DMS79 (cell line): ENCODE measurements at places on chromosomes 16 and 17.
A peak's percentile ranks its signal among the peaks of the same experiment; 100 is the strongest.

- no peak for DNase-seq
Measured at GRCh38 chr16:56278196-56278855, 87.0 kb downstream of the GNAO1 start.

- DNase-seq, result no peak
Measured at GRCh38 chr17:82447876-82448275, 2.7 kb downstream of the CYBC1 start.

DNA sequence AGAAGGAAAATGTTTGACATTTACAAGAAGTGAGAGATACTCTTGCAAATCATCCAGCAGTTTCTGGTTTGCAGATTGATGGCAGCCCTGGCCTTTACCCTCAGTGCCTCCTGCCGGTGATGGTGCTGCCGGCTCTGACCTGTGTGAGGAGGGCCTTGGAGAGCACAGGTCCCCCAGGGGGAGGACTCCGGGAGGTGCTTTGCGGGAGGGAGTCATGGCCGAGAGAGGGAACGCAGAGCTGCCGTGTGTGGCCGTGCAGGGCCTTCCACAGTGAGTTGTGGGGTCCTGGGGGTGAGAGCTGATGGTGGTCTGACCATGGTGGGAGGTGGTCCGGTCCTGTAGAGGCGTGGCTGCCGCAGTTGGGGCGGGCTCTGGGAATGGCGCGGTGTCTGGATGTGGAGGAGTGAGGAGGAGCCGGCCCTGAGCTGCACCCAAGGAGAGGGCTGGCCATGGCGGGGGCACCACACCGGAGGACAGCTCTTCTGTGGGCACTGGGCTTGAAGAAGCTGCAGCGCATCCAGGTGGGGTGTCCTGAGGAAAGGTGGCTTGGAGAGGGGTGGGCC lies 28.0 kb upstream of the ZNF750 start:
- no peak for DNase-seq

GRCh38 chr17:77105706-77106105 lies 35.1 kb upstream of the SEC14L1 start:
- DNase-seq, result no peak

- DNase-seq, result no peak
Measured at GRCh38 chr17:63529711-63530556, 6.8 kb downstream of the KCNH6 start.

DNA sequence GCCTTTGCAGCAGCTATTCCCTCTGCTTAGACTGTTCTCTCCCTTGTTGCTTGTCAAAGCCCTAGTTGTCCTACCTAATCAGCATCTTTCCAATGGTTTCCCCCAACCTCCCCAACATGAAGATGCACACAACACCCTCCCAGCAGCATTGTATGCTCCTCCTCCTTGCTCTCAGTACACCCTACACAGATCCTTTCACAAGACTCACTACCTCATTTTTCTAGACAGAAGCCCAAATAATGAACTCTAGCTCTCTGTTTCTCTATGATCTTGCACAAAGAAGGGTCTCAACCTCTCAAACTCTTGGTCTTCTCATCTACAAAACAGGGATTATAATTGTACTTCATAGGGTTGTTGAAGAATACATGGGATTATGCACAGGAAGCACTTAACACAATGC lies 19.4 kb downstream of the PSME3IP1 start:
- DNase-seq, result no peak

DNA sequence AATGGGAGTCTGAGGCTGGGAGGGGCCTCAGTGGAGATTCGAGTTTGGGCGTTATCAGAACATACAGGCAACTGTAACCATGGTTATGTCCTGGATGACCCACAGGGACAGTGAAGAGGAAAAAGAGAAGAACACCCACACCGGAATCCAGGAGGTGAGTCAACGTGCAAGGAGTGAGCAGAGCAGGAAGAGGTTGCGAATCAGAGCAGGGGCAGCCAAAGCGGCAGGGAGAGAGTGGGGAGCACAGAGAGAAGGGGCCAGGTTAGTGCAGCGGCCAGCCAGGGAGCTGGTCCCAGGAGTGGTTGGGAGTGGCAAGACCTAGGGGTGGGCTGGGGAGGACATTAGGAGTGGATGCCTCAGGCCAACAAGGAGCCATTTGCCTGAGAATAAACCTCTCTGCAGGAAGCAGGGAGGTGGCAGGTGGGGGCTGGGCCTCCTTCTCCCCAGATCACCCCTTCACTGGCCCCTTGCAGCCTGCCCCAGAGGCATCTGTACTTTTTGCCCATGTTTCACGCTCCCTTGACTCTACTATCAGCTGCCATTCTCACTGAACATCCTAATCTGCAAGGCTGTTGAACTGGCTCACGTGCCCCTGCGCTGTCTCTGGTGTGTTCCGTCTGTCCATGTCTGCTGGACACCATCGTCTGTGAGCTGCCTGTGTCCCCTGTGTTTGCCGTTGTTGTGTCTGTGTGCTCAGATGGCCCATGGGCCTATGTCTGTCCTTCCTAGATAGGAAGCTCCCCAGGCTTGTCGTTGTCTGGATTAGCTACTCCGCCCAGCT lies 5.1 kb downstream of the KRT13 start:
- no peak for DNase-seq

- DNase-seq, result no peak
Measured at GRCh38 chr17:69909389-69909788, 165.6 kb upstream of the KCNJ16 start.

- no peak for DNase-seq
Measured at GRCh38 chr16:74936902-74937560, 47.9 kb downstream of the WDR59 start.

GRCh38 chr17:78753316-78754250 lies 28.5 kb downstream of the CYTH1 start:
- no peak for DNase-seq

GRCh38 chr17:61568219-61569072 lies 22.6 kb downstream of the NACA2 start:
- DNase-seq, result no peak

GRCh38 chr16:17359788-17360390 lies 110.9 kb downstream of the XYLT1 start:
- DNase-seq, result peak; percentile 82

DNA sequence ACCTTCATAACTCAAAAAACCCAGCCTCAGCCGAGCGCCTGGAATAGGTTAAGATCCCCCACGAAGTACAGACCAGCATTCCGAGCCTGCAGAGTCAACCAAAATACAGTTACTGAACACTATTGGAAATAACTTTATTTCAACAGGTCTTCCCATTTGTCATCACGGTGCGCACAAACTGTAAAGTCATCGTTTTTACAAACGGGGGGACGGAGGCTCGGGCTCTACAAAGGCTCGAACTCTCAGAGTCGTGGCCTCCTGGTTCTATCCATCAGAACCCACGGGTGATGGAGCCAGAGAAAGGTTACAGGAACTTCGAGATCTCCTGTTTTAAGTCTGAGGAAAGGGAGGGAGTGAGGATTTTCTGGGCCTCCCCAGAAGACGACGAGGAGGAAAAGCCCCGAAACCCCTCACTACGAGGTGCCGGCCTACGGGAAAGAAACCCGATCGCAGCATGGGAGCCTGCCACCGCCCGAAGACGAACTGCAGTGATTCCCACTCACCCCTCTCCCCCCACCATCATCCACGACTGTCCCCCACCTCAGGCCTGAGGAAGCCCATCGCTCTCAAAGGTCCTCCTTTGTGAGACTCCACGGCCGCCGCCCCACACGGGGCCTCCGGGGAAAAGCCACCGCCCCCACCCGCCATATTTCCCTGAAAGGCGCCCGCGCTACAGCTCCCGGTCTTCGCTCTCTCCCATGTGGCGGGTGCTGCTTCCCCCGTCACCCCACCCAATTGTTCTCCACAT lies 917 bp downstream of the YWHAE start:
- no peak for DNase-seq

- no peak for DNase-seq
Measured at GRCh38 chr16:11614587-11615175, 28.0 kb upstream of the LITAF start.

DNA sequence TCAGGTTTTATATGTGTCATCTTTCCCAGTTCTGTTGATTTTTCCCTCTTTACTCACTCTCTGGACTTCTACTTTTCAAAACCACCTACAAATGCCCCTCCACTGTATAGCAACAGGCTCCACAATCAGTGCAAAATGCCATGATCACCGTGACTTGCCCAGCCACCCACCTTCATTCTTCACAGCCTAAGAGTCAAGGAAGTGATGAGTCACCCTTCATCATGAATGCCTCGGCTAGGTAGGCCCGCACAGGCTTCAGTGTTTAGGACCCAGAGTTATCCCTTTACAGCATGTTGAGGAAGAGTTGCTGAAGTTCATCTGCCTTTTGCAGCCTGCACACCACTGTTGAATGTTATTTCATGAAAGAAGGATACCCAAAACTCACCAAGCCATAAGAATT lies 158.6 kb downstream of the PMP22 start:
- DNase-seq, result no peak

GRCh38 chr17:63153488-63153887 lies 187.5 kb downstream of the TANC2 start:
- no peak for DNase-seq

GRCh38 chr16:67649494-67649931 lies 4.6 kb downstream of the CARMIL2 start:
- DNase-seq, result no peak

DNA sequence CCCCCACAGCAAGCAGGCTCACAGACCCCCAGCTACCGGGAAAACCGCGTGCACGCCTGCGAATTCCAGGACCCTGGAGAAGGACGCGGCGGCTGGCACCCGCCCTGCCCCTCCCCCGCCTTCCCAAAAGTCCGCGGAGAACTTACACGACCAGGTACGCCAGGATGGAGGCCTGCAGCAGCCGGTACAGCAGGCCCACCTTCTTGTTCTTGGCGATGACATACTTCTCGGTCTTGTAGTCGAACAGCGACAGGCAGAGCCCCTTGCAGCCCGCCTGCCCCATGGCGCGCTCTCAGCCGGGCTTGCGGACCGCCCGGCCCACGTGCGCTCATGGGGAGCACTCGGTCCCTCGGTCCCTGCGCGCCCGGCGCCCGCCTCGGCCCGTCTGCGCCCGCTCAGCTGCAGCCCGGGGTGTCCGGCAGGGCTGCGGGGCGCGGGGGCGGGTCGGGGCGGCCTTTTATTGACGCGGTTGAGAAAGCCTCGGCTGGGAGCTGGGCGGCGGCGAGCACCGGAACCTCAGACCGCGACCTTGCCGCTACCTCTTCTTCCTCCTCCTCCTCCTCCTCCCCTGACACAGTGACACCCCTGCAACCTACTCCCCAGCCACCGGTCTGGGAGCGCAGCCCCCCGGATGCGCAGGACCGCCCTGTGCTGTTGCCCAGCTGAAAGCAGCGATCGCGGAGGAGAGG lies at the start of gene P2RX5:
Gene P2RX5, minus strand, starts transcription at position 433 of the 689 bp plus-strand sequence. Its CDS starts 150 bp downstream, at position 283.
- DNase-seq, result no peak

DNA sequence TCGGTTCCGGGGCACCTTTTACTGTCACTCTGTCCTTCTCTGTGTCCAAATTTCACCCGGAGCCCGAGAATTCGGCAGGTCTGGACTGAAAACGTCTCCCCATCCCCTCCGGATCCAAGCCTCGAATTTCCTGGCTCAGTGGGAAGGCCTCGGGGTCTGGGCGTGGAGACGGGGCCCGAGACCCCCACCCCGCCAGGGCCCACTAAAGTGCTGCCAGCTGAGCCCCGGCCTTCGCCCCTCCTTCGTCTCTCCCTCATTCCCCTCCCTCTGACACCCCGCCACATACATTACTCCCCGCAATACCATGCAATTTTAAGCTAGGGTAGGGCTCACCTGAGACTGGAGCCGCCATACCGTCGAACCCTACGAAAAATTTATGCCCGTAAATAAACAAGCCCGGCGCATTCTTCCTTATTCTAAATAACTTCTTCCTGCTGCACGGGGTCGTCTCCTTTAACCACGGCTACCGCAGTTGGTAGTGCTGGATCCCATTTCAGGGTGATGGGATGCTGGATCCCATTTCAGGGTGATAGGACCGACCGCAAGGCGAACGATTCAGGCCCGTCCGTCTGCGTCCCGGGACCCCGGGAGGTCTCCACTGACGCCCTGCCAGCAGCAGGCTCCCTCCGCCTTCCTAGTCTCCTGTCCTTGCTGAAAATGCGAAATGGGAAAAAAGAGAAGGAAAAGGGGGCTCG lies 4.4 kb upstream of the OR1F1 start:
- DNase-seq, result no peak

DNA sequence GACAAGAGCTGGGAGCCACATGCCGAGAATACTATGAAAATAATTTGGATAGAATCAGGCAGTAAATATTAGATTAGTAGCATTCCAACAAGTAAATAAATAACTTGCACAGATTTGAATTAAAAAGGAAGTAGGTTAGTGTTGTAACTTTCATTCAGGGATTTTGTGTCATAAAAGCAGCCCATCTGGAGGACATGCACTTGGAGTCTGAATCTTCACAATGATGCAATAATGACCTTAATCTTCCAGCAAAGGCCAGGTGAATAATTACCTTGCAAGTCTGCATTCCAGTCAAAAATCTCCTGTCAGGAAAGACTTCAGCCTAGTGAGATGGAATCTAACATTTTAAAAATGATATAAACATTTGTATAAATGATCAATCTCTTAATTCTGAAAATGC lies 518.1 kb downstream of the KCNJ2 start:
- DNase-seq, result no peak

- no peak for DNase-seq
Measured at GRCh38 chr16:88076211-88076931, 125.1 kb downstream of the BANP start.

GRCh38 chr17:19302791-19303331 lies 59.7 kb downstream of the B9D1 start:
- DNase-seq, result no peak
